Right atrium auricular region (tissue), 2 donors: ENCODE measurements at places on chromosomes 7 and 10. TPM values are rescaled to one million over a fixed set of nuclear protein-coding genes. Genes with fewer than 3 reads are reported as not detected.

LLCFC1 gene
- total RNA-seq: not detected

HOGA1 gene
- 25.6 TPM for total RNA-seq

NKX6-2 gene
- total RNA-seq: not detected

METTL2B gene
- 13.3 TPM for total RNA-seq

FGF8 gene
- total RNA-seq: not detected

SYCE1 gene
- not detected for total RNA-seq

MLXIPL gene
- total RNA-seq: 1.3 TPM

FAM3C gene
- 45.9 TPM for total RNA-seq

BMPER gene
- total RNA-seq: 3.0 TPM

FAM131B gene
- 0.08 TPM for total RNA-seq

ZNF727 gene
- total RNA-seq: 0.63 TPM

PAPSS2 gene
- 26.6 TPM for total RNA-seq

ARHGEF5 gene
- 4.7 TPM for total RNA-seq

FAM149B1 gene
- total RNA-seq: 13.0 TPM

CPEB3 gene
- 11.4 TPM for total RNA-seq

WEE2 gene
- not detected for total RNA-seq

CPA2 gene
- total RNA-seq: not detected

GPER1 gene
- total RNA-seq: 4.6 TPM

TAS2R5 gene
- total RNA-seq: not detected

DNA sequence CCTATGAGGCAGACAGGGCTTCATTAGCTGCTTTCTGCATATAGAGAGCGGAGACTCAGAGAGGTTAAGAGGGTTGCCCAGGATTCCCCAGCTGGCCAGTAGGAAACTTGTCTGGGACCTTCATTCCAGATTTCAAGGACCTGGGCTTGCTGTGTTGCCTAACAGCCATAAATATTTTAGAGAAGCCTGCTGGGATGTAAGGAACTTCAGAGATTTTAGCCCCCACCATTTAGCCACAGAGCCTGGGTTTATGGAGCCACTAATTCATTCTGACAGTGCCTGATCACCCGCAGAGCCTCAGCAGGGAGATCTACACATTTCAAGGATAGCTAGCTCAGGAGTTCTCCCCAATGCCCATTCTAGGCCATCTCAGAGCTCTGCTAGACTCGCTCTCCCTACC lies 56.6 kb upstream of the TRUB1 start:
- no peak for DNase-seq

GRCh38 chr7:2266911-2267310 lies 24.9 kb downstream of the NUDT1 start:
- no peak for DNase-seq

DNA sequence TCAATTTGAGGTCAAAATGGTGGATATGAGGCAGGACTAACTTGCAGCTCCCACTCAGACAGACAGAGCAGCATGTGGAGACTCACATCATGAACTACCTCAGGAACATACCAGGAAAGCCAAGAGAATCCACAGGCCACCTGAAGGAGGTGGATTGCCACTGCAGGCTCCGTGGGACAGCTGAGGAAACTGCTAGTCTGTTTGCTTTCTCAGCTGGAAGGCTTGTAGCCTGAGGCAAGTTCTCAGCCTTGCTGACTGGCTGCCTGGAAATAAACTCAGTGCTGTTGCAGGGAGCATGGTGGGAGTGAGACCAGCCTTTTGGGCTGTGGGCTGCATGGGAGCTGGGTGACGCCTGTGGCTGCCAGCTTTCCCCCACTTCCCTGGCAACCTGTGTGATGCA lies 202.9 kb downstream of the ZNF248 start:
- no peak for DNase-seq

GRCh38 chr7:94336009-94336408 lies 58.7 kb upstream of the COL1A2 start:
- DNase-seq: no peak

- no peak for DNase-seq
Measured at GRCh38 chr10:124035928-124036558, 57.4 kb downstream of the CHST15 start.

DNA sequence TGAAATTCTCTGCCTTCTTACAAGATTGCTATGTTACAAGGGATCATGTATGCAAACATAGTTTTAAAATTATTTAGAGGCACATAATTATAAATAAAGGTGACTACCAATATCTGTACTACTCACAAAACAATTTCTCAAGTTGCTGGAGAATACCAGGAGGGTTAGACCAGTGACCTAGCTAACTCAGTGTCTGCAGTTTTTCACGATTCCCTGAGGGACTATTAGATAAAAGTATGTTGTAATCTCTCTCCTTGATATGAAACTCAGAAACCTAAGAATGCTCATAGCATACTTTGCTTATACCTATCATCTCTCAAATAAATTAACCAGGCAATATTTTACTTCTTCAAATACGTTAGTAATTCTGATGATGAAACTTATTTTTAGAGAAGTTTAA lies 534.0 kb upstream of the ANKRD30A start:
- DNase-seq: no peak

- no peak for DNase-seq
Measured at GRCh38 chr7:12553416-12553815, 17.1 kb upstream of the SCIN start.

DNA sequence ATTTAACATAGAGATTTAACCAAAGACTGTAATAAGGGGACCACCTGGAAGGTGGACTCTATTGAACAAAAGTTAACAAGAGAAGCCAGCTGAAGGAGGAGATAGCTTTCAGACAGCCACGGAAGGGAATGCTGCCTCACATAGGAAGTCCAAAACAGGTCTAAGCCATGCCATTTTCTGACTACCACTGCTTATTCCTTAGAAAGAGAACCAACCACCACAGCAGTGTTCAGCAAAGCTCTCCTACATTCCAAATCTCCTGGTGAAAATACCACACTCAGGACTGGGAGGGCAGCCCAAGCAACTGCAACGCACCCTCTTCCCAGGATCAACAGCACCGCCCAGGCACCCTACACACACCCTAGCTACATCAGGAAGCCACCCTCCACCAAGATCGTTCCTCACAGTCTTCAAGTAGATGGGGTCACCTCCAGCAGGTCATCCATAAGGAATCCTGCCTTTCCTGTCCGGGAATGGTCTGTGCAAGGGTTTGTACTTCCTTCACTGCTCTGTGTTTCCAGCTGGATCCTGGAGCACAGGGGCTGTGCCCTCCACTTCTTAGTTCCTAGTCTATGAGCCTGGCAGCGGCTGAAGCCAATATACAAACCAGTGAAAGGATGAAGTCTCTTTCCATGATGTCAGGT lies 2.5 kb downstream of the KIAA1549 start:
- DNase-seq: no peak

- no peak for DNase-seq
Measured at GRCh38 chr7:80639011-80639410, 569 bp downstream of the CD36 start.

GRCh38 chr7:33979807-33980355 lies 74.5 kb downstream of the BMPER start:
- DNase-seq: no peak

GRCh38 chr10:102111276-102111675 lies 8.9 kb downstream of the LDB1 start:
- DNase-seq: no peak

- no peak for DNase-seq
Measured at GRCh38 chr7:48300301-48300700, 129.0 kb downstream of the ABCA13 start.

DNA sequence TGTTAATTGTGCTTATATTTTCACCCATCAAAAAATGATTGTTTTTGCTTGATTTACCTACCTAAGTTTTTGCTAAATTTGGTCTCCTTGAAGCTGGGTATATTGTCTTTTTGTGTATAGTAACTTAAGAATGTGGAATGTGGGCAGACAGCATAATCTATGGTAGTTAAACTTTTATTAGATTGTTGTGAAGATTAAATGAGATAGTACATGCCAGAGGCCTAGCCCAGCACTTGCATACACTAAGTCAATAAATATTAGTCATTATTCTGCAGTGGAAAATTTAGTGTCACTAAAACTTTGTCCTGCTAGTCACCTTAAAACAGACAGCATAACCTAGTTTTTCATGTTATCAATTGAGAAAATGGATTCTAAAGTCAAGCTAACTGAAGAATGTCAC lies 19.3 kb upstream of the RPA3 start:
- DNase-seq: no peak

GRCh38 chr10:11475831-11476434 lies 135.5 kb downstream of the USP6NL start:
- no peak for DNase-seq

GRCh38 chr10:3776796-3777571 lies 8.0 kb downstream of the KLF6 start:
- DNase-seq: no peak

- DNase-seq: no peak
Measured at GRCh38 chr10:126135177-126135576, 238.8 kb downstream of the FANK1 start.

GRCh38 chr7:14179781-14180180 lies 190.3 kb upstream of the ETV1 start:
- DNase-seq: no peak

GRCh38 chr7:135774284-135774683 lies 25.7 kb upstream of the FAM180A start:
- DNase-seq: peak; percentile 57

GRCh38 chr7:30918676-30919075 lies 7.0 kb downstream of the AQP1 start:
- no peak for DNase-seq

GRCh38 chr7:66152371-66153191 lies 37.9 kb downstream of the CRCP start:
- DNase-seq: no peak

DNA sequence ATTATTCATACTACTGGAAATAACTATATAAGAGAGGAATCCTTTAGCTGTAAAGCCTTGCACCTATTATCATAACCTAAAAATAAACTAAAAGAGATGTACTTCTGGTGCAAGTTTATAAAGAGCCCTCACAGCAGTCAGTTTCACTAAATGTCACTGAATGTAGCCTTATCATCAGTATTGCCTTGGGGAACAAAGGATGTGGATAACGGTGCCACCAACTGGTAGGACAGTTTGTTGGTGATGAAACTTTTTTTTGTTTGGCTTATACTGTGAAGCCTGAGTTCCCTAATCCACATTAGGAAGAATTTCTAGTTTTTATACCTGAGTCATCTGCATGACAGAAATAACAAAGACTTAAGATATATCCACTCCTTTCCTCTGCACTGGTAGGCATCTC lies 117.9 kb upstream of the COL1A2 start:
- DNase-seq: no peak

- no peak for DNase-seq
Measured at GRCh38 chr10:64115908-64116643, 594.9 kb downstream of the REEP3 start.

DNA sequence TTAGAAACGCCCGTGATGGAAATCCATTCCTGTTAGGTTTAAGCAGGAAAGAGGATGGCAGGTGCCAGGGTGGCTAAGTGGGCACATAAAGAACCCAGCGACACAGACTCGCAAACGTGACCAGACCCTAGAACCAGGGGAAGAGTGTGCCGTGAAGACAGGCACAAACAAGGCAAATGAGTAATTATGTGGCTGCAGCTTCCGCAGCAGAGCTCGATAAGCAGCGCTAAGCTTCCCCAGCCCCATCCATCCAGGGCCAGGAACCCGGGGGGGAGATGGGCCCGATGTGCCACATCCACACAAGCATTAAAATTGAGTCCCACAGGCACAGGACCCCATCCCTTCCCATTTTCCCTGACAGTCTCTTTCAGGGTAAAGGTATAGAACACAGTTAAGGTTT lies 14.0 kb upstream of the ZFAND2A start:
- no peak for DNase-seq

GRCh38 chr7:151857866-151858450 lies 19.0 kb downstream of the PRKAG2 start:
- no peak for DNase-seq

DNA sequence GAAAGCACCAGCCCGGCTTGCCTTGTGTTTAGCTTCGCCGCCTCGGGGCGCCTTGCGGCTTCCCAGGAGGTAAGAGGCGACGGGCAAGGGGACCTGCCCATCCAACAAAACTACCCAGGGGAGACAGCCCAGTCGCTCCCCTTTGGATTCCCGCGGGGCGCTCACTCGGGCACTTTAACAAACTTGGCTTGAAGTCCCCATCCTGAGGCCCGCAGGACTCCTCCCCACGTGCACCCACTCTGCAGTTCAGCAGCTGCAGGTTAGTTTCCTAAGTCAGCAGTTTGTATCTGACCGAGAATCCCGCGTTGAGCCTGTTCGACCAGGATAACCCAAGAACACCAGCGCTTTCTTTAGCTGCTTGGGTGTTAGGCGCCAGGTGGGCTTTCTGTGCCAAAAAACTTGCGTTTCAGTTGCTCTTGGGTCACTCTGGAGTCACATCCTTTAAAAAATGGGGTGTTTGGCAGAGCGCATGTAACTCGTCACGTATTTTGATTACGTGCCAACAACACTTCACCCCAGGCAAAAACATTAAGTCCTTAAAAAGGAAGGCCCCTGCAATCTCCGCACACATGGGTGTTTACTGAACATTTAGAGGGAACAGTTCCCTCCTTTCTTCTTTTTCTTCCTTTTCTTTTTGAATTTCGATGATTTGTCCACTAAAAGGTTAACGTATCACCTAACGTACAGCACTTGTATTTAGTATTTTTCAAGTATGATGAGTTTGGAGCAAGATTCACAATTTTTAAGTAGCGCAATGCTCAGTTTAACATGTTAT lies 876 bp downstream of the DNAH11 start:
- DNase-seq: no peak

GRCh38 chr10:119368581-119368980 lies 161.2 kb downstream of the GRK5 start:
- no peak for DNase-seq

GRCh38 chr7:106768324-106768751 lies 96.7 kb upstream of the PIK3CG start:
- DNase-seq: no peak

DNA sequence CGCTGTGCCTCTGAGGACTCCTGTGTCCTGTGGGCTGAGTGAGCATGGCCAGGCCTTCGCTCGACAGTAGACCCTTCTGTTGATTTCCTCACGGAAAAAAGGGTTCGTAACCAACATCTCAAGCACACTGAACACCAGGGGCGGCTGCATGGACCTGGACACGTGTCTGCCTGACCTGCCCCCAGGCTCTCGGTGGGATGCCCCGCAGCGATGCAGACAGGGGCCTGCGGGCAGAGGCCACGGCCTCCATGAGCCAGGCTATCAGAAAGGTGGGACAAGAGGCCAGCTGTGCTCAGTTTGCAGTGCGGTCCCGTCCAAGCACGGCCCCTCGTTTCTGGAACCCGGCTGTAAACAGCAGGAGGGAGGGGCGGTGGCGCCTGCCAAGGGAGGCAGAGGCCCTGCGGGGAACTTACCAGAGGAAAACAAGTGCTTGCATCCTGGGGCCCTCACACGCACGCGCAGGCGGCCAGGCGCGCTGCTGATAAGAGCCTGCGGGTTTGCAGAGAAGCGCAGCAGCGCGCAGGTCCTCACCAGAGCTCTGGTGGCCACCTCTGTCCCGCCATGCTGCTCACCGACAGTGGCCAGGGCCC lies 10.6 kb downstream of the GPR146 start:
- DNase-seq: peak; percentile 85

GRCh38 chr7:148866362-148866761 lies 17.7 kb downstream of the EZH2 start:
- no peak for DNase-seq

GRCh38 chr7:108077709-108078108 lies 52.5 kb downstream of the LAMB4 start:
- no peak for DNase-seq
